DMS53 (cell line): ENCODE measurements at places on chromosomes 3 and 15.

DNA sequence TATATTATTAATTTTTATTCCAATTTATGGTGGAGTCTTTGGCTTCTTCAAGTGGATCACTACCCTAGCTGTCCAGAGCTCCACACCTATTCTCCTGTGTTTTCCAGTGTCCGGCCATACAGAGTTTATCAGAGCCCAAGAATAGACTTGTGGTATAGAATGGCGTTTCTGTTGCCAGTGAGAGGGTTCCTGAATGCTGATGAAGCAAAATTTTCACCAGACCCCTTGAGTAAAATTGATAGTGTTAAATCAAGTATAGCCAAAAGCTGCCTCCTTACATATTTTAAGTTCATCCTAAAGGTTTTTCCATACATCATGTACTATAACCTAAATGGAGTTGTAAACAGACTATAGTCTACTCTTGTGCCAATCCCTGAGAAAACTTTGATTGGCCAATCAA lies 171.5 kb upstream of the CHL1 start:
- DNase-seq = no peak

- no peak for DNase-seq
Observed at GRCh38 chr3:88732186-88732585, 375.2 kb upstream of the EPHA3 start.

- peak; percentile 70 for DNase-seq
Observed at GRCh38 chr3:64508140-64508539, 179.7 kb downstream of the ADAMTS9 start.

DNA sequence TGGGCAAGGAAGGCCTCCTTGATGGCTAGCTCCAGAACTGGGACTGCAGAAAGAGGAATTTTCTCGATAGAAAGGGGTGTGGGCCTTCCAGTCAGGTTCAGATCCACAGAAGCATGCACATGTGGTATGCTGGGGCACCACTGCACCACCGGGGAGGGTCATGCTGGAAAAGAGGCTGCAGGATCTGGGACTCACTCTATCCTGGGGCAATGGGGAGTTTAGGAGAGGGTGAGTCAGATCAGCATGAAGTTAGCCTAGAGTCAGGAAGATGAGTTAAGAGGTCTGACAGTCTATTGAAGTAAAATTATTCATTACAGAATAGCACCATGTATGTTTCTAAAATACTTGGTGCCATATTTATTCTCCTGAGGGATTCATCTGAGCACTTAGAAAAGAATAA lies 130.2 kb upstream of the TOPAZ1 start:
- DNase-seq = no peak

- DNase-seq = no peak
Observed at GRCh38 chr3:46112984-46113383, 85.7 kb upstream of the XCR1 start.
